ENCODE measurements at places on chromosomes 7 and 10.

- DNase-seq: no peak
Measured at GRCh38 chr10:91219371-91220193, 881 bp upstream of the PCGF5 start.

DNA sequence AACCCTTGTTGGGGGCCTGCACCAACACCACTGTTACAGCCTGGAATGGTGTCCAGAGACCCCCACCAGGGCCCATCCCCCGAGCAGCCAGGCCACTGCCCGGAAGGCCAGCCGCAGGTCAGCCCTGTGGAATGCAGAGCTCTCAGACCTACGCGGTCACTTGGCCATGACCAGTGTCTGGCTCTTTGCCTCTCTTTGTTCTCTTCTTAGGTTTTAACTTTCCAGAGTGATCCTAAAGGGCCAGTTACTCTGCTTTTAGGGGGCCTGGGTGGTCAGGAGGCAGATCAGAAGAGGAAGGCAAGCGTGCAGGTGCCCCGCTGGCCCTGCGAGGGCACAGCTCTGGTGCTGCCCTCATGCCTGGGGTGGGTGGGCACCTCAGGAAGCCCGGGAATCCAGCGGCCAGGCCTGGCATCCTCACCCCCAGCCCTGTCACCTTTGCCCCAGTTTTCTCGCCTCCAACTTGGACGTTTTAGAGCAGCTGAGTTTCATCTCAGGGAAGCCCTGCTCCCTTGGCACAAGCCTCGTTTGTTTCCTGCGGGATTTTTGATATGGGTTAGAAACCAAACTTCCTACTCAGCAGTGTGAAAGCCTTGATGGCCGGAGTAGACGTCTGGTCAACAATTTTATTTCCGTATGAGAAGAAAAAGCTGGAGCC is 62.5 kb upstream of the CHST15 start:
- DNase-seq: no peak

DNA sequence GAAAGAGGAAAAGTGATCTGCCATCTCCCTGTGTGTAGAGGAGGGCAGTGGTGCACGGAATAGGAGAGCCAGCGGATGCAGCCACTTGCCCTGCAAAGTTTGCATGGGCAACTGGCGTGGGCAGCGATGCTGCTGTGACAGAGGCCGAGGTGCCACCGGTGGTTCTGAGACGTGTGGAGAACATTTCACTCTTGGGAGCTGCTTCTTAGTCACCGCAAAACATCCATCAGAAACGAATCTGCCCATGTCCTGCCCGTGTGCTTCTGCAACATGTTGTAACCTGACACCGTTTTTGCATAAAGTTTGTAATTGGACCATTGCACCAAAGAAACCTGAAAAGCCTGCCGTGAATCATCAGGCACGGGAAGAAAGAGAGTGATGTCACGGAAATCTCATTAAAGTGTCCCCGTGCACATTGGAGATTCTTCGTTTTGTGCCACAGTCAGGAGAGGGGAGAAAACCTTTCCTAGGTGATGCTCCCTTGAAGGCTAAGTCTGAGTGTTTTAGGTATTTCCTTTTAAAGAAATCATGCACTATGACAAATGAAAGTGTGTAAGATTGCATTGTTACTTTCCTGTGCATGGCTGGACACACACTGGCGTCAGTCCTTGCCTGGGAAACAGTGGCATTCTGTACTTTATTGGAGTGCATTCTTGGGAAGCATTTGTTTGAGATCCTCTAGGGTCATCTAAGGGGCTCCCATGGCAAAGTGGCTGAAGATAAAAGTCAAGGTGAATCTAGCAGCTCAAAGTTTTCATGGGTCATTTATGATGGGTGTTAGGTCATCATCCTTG is 302.6 kb downstream of the KLF6 start:
- no peak for DNase-seq

GRCh38 chr10:3872712-3873329 is 87.8 kb upstream of the KLF6 start:
- DNase-seq: no peak

DNA sequence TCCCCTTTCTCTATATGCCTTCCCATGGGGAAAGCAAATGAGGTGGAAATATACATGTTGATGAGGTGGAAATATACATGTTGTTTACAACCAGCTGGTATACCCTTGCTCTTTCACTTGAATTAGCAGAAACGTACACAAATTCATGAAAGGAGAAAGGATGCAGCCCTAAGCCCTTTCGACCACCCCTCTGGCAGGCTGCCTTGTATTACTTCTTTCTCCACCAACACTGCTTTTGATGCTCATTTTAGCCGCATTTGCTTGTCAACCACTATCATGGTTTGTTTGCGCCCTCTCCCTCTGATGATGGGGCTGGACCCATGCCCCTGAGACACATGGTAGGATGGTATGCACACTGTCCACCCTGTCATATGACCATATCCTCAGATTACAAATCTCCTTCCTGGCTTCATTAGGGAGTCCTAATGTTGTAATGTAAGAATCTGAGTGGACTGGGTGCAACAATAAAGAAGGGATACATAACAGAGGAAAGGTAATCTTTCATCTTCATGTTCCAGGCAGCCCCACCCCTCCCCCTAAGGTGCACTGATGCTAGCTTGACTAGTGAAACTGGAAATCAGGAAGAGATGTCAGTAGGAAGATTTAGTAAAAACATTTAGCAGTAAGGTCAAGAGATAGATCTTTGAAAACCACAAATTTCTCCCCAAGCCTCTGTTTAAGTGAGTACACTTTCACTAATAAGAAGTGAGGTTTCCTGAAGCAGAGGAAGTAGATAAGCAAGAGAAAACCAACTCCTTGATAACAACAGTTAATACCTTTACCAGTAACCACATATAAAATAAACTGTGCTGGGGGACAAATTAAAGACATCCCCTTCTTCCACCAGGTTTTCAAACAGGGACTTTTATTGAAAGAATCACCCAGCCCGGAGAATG is 536.8 kb upstream of the NRP1 start:
- DNase-seq: no peak
